ENCODE measurements at places on chromosomes 3 and 15.

- peak; percentile 74 for DNase-seq
These were observed 741.0 kb upstream of the CBLB start for GRCh38 chr3:106609666-106610301.

- no peak for DNase-seq
These were observed 65.0 kb downstream of the CLDN11 start for GRCh38 chr3:170483485-170484262.

- DNase-seq = no peak
These were observed 225.5 kb upstream of the STT3B start for GRCh38 chr3:31307131-31307785.

DNA sequence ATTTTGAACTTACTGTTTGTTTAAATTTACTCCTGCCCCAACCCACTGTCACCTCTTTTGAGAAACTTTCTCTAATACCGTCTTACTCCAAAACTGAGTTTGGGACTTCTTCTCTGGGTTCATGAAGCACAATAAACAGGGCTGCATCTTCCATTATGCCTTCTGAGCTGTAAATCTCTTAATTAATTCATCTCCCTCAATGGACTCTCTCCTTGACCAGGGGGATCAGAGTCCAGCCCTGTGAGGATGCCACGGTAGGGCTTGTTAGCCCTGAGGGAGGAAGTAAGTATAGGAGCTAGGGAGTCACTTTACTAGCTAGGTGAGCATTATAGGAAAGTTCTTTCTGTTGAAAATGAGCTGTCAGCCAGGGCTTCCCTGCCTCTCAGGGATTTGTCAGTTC, 299.3 kb upstream of the SATB1 start:
- DNase-seq = no peak

GRCh38 chr3:122033023-122033422, 11.0 kb upstream of the ILDR1 start:
- DNase-seq = no peak

GRCh38 chr3:14235003-14235911, 56.6 kb downstream of the LSM3 start:
- no peak for DNase-seq

DNA sequence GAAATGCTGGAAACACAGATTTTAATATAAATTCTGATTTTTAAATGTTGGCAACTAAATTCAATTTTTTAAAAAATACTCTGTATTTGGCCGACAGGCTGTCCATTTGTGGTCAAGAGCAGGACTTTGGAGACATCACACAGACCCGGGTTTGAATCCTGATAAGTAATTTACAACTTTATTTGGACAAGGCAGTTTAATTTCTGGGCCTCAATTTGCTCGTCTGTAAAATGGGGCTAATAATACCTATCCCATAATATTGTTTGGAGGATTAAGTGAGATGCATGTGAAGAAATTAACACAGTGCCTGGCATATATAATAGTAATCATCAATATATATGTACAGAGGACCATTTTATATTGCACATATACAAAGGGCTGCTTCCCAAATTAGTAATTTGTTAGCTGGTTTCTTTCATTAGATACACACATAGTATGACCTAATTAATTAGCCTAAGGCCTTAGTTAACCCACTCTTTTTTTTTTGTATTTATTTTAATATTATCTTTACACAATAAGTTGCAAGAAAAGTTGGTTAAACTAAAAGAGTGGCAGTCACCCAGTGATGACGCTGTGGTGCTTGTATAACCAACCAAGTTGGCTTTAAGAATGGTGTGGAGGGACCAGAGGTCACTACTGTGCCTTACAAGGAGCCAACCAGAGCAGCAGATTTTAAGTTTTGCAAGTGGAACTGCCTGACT, 665 bp downstream of the PIGB start:
- peak; percentile 13 for DNase-seq

DNA sequence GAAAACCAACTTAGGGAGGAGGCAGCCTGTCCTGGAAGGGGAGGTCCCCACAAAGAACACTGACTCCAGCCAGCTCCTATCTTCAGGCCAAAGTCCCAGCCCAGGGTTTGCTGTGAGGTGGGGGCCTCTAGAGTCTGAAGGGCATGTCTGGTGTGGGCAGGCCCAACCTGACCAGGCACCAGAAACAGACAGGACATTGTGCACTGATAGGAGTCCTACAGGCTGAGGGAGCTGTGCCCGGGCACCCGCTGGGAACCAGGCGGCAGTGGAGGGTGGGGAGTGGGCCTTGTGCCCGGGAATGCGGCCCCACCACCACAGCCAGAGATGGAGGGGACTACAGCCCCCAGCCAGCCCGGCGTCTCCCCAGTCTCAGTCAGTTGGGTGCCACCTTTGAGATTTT, 161.4 kb downstream of the WNT7A start:
- DNase-seq = no peak

DNA sequence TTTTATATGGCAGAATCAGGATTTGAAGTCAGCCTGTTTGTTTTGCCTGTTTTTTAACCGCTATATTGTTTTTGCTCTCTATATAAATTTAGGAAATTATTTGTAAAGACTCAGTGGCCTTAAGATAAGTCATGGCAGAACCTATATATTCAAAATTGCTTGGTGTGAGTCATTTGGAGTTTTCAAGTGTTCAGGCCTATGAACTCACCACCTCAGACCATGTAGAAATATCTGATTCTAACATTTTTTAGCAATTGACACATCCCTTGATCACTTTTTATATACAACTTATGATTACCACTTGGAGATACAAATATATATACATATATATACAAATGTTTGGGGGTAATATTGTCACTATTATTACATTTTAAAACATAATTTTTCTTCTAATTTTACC, 95.7 kb downstream of the VGLL3 start:
- DNase-seq = no peak
